ENCODE measurements at places on chromosomes 11 and 22. TPM values are rescaled to one million over a fixed set of nuclear protein-coding genes. Genes with fewer than 3 reads are reported as not detected.

Gene MAPK8IP1
- 75.0 TPM for total RNA-seq

Gene GALNT18
- 15.0 TPM for total RNA-seq

Gene CCDC157
- 3.4 TPM for total RNA-seq

Gene PTPN5
- 24.6 TPM for total RNA-seq

Gene P2RY2
- not detected for total RNA-seq

Gene PLAAT4
- total RNA-seq: 3.0 TPM
